Neural progenitor cell (in vitro differentiated cells): ENCODE measurements at places on chromosomes 3 and 15. TPM values are rescaled to one million over a fixed set of nuclear protein-coding genes. Genes with fewer than 3 reads are reported as not detected.

Gene POPDC2
- total RNA-seq = 0.95 and 1.5 TPM in 2 replicates

Gene SCAANT1
- not detected in 2 replicates for total RNA-seq

Gene IQCF5
- not detected in 2 replicates for total RNA-seq

Gene MNS1
- total RNA-seq = 3.0 and 6.2 TPM in 2 replicates

Gene MESP2
- total RNA-seq = 0.19 TPM in 1 of 2 replicates, not detected in the other

Gene CCR9
- not detected in 2 replicates for total RNA-seq

Gene HCLS1
- not detected in 2 replicates for total RNA-seq

Gene ERICH6
- 0.28 TPM in 1 of 2 replicates, not detected in the other for total RNA-seq

Gene CELF6
- 0.19 and 0.95 TPM in 2 replicates for total RNA-seq

Gene PLA2G4F
- not detected in 2 replicates for total RNA-seq

Gene AADAC
- not detected in 2 replicates for total RNA-seq

Gene GPR149
- total RNA-seq = not detected in 2 replicates
